ENCODE measurements at places on chromosomes 1 and 21. TPM values are rescaled to one million over a fixed set of nuclear protein-coding genes. Genes with fewer than 3 reads are reported as not detected.

Gene HECTD3
- 28.5 TPM for total RNA-seq

Gene COL6A1
- total RNA-seq, result 489 TPM

Gene MCOLN2
- total RNA-seq, result 0.71 TPM

Gene LAX1
- 0.38 TPM for total RNA-seq

Gene OR2L8
- total RNA-seq, result not detected

Gene SPRR4
- total RNA-seq, result not detected

Gene TMEM240
- total RNA-seq, result 12.0 TPM

Gene DRAXIN
- total RNA-seq, result 4.7 TPM

Gene CD52
- not detected for total RNA-seq

Gene IVL
- 0.44 TPM for total RNA-seq

Gene OLFML2B
- total RNA-seq, result 52.4 TPM

Gene PDZK1
- total RNA-seq, result 3.0 TPM

Gene RC3H1
- total RNA-seq, result 40.2 TPM

Gene CNR2
- 0.05 TPM for total RNA-seq
